ENCODE measurements at places on chromosomes 1 and 21.

GRCh38 chr1:239898062-239898730 lies 193.5 kb upstream of the FMN2 start:
- DNase-seq = peak; percentile 43

DNA sequence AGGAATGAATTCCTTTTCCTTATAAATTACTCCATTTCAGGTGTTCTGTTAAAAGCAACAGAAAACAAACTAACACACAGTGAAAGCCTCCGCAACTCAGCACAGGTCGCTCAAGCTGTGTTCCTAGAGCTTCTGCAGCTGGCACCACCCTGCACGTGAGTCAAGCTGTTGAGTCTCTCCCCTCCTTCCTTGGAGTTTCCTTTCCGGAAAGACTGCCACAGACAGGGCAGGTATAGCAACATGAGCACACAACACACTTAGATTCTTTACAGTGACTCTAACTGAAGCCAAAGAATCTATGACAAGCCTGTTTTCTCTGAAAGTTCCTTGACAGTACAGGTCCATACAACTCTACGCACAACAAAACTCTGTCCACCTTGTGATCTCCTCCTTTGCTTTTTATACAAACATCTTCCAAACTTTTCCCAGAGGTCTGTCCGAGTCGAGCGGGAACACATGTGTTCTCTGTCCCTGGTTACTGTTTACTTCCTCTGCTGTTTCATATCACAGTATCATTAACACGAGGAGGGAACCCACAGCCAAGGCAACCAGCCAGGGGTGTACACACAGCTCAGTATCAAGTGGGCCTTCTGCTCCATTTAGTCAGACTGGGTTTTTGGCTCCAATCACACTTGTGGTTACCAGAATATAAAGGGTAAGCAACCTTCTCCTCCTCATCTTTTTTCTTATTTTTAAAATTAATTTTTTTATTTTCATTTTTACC lies 38.7 kb upstream of the DESI2 start:
- no peak for DNase-seq

DNA sequence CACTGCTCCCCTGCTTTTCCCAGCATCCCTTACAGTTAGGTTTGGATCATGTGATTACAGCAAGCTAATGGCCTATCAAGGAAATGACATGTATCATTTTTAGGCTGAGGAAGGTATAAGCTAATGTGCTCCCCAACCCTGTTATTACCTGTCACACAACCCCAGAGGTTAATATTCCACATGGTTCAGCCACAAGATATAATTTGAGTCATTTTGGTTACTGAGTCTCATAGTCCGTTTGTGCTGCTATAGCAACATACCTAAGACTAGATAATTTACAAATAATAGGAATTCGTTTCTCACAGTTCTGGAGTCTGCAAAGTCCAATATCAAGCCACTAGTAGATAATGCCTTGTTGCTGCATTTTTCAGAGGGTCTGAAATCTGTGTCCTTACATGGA lies 29.1 kb upstream of the SLC16A1 start:
- DNase-seq = no peak

GRCh38 chr1:35577071-35577998 lies 4.2 kb downstream of the TFAP2E start:
- no peak for DNase-seq

- DNase-seq = no peak
Measured at GRCh38 chr1:58325866-58326265, 220.7 kb downstream of the OMA1 start.

GRCh38 chr1:210233495-210234328 lies 1.1 kb downstream of the SERTAD4 start:
- no peak for DNase-seq

DNA sequence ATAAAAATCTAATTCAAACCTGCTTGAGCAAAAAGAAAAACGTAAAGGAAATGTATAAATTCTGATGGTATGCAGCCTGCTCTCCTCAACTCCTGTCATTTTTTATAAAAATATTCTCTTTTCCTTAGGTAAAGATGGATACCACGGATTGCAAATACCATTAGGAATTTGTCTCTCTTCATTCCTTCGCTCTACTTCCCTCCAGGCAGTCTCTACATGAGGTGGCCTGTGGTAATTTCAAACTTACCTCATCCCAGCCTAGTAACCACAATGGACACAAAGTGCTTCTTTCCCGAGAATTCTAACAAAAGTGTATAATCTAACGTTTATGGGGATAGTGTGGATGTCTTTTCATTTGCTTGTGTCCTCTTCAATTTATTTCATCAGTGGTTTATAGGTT lies 239.5 kb upstream of the LRRC7 start:
- no peak for DNase-seq

DNA sequence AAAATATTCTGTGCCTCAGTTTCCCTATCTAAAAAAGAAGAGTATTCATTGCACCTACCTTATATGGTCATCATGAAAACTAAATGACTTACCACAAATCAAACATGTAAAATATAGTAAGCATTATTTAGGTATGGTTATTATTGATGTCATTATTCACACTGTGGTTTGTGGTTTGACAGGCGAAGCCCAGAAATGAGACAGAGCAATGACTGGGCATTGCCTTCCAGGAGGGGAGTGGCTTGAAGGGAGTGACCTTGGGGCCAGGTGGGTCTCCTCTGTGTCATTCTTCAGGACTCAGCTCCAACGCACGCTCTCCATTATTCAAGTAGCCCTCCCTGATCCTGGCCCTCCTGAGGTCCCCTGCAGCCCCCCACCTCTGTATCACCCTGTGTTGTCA lies 133.7 kb downstream of the DMRTA2 start:
- DNase-seq = no peak

DNA sequence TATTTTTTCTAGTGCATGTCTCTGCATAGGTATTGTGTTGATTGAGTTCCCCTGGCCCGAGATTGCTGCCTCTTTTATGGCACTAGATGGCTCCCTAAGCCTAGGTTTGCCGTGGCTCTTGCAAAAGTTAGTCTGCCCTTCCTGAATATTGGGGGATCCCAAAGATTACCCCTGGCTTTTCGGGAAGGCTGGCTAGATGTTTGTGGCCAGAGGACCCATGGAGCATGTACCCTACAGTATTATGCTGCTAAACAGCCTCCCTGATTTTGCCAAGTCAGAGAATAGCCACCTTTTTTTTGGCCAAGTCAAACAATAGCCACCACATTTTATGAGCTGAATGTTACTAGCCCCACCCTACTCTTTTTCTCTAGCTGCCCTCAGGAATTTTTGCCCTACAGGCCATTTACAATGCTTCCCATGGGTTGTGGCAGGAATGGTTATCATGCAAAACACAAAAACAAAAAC lies 343.2 kb downstream of the OLFM3 start:
- DNase-seq = no peak

- no peak for DNase-seq
Measured at GRCh38 chr1:27001570-27002360, 8.3 kb downstream of the TRNP1 start.

- no peak for DNase-seq
Measured at GRCh38 chr1:81998165-81998564, 197.4 kb downstream of the ADGRL2 start.

All from fibroblast of skin of left quadriceps (primary cell).